ENCODE measurements at places on chromosomes 5 and 9. TPM values are rescaled to one million over a fixed set of nuclear protein-coding genes. Genes with fewer than 3 reads are reported as not detected.

GLDC gene
- 0.44 TPM for polyA plus RNA-seq

FAM120AOS gene
- 51.6 TPM for polyA plus RNA-seq

OTP gene
- not detected for polyA plus RNA-seq

- DNase-seq, result no peak
Measured at GRCh38 chr5:123046222-123046621, 9.7 kb upstream of the PPIC start.

- no peak for DNase-seq
Measured at GRCh38 chr5:171152382-171152781, 156.7 kb upstream of the TLX3 start.

DNA sequence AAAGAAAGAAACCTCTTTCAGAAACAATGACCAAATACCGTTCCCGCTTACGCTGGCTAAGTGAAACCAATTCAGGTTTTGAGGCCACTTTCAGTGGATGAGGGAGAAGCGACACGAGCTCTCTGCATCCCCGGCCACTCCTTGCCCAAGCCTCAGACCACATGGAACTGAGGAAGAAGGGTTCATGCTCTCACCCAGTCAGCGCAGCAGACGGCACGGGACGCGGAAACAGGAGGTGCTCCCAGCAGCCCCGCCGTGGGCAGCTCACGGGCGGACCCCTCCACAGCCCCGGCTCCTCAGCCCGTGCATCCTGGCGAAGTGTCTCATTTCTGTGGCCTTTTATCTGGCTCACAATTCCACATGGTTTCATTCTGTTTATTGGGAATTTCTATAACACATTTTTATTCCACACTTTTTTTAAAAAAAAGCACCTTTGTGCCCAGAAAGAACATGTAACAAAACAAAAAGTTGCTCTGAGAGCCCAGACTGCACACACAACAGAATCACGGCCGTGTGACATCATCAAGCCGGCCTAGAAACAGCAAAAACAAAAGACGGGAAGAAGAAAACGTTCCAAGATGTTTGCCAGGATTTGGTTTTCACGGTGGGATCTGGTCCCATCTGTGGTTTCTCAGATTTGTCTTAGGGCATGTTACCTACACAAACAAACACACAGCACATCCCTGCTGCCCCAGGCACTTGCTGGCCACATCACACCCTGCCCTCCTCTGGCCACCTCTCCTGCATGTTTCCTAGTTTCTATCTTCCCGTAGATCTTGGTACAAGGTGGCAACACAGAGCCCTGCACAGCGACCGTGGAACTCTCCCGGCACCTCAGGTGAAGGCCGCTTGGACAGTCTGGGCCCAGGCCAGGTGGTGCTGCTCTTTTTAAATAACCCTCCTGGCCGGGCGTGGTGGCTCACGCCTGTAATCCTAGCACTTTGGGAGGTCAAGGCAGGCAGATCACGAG is 16.2 kb downstream of the QSOX2 start:
- DNase-seq, result no peak

- DNase-seq, result peak; percentile 14
Measured at GRCh38 chr5:116237917-116238500, 153.2 kb downstream of the COMMD10 start.

- no peak for DNase-seq
Measured at GRCh38 chr9:89497257-89497963, 503 bp downstream of the SEMA4D start.

DNA sequence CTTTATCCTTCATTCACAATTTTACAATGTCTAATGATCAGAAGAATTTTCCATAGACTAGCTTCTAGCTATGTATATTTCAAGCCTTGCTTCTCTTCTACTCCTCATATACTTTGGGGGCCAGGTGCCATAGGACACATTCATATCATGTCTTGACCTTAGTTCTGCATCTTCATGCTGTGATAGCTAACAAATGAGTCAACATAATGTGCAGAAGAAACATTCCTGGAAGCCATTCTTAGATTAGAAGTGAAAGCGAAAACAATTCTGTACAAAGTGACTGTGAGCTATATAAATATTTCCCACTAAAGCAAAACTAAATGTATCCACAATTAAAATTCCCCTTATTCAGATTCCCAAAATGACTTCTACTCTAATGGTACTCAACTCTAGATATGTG is 320.2 kb upstream of the NREP start:
- no peak for DNase-seq

GRCh38 chr9:99296291-99296951 is 74.3 kb downstream of the SEC61B start:
- DNase-seq, result no peak

- no peak for DNase-seq
Measured at GRCh38 chr5:17441351-17441750, 56.7 kb upstream of the TAF11L2 start.

GRCh38 chr5:178314961-178315820 is 82.6 kb upstream of the PHYKPL start:
- DNase-seq, result no peak
